Germinal center (tissue), 1 donor: ENCODE measurements at places on chromosomes 12 and 14.

- DNase-seq = no peak
Measured at GRCh38 chr12:90216815-90217214, 508.2 kb upstream of the ATP2B1 start.

DNA sequence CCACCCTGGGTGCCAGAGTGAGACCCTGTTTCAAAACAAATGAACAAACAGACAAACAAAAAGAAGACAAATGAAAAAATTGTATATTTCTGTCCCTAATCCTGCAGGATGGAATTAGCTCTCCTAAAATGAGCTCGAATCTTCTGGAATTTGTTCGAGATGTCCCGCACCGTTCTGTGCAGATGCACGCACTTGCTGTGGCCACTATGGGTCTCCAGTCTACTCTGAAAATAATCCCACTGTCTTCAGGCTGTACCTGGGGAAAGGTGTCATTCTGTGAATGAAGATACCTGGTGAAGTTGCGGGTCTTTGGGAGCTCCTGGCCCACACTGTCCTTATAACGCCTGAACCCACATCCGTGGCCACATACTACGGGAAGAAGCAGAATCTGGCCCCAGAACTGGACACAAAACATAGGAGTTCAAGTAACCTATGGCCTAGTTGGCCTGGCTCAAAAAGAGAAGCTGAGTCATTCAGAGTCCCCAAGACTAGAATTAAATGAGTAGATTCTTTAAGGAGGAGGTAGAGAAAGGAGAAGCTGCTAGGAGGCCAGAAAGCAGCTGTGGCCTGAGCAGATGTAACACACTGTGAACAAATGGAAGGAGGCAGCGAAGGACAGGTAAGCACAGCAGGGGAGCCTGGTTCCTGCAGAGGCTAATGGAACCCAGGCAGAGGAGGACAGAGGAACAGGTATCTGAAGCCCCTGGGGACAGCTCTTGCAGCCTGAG lies 108.6 kb downstream of the FOXN3 start:
- peak; percentile 41 for DNase-seq

- DNase-seq = no peak
Measured at GRCh38 chr12:48388938-48389337, 38.2 kb upstream of the ZNF641 start.

GRCh38 chr12:131142891-131143657 lies 189.4 kb downstream of the ADGRD1 start:
- DNase-seq = no peak

DNA sequence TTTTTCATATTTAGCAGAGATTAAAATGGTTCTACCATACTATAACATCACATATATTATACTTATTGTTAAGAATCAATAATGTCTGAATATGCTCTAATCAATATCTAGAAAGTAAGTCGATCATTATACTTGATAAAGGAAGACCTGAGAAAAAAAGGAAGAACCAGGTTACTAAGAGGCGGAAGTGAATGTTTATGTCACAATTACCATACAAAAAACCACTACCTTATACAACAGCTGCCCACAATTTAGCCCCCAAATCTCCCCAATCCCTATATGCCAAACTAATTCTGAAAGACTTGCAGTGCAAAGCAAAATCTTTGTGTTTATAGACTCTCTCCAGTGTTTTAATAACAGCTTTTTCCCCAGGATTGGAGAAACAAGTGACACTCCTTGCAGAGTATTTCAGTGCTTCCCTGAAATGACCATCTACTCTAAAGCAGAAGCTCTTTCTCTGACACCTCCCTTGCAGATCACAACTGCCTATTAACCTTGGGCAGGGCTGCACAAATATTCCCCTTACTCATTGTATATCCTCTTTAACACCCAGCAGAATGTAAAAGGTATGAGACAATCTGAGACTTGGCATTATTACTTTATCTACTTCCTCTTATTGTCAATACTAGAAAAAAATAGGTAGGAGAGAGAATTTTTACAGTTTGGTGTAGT lies 12.7 kb upstream of the SLC2A3 start:
- DNase-seq = no peak

GRCh38 chr12:43992856-43993255 lies 157.0 kb downstream of the TMEM117 start:
- no peak for DNase-seq

GRCh38 chr12:81758421-81759189 lies 545 bp downstream of the PPFIA2 start:
- DNase-seq = no peak

DNA sequence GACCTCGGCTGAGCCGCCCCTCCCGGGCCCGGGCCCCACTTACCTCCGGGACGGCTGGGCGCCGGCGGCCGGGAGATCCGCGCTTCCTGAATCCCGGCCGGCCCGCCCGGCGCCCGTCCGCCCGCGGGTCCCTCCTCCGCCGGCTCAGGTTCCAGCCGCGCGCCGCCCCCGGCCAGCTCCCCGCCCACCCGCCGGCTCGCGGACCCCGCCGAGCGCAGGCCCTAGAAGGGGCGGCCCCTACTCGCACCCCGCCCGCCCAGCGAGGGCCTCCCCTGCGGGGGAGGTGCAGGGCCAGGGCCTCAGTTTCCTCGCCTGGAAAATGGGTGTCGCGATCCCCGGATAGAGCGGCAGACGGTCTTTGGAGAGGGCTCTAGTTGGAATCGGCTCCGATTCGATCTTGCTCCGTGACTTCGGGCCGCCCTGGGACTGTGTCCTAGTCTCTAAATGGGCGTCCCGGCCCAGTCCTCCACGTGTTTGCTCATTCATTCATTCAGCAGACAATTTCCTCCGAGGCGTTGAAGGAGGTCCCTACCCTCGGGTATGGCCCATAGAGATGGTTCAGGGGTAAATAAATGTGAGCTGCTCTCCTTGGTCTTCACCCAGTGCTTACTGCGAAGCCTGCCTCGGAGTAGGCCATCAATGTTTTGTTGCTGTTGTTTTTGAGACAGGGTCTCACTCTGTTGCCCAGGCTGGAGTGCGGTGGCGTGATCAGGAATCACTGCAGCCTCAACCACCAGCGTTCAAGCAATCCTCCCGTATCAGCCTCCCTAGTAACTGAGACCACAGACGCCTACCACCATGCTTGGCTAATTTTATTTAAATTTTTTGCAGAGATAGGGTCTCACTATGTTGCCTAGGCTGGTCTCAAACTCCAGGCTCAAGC lies at the start of gene TRPV4:
TRPV4 (minus strand) TSS at position 92 of the 883 bp plus-strand sequence. CDS start 18,602 bp downstream, outside the sequence.
- no peak for DNase-seq

DNA sequence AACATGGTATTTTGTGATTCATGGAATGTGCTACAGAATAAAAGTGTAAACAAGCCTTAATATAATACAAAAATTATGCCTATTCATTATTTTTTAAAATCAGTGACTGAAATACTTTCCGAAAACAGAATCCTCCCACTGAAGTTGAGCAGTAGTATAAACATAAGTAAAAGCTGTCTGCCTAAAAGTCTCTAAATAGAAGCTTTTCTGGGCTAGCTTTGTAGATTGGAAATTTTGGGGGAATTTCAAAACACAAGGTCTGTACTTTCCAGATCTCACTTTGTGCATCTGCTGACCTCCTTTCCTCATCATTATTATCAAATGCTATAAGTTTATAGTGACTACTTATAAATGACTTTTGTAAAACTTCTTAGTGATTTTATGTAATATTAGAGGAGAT lies 80.4 kb upstream of the TRHDE start:
- DNase-seq = no peak

DNA sequence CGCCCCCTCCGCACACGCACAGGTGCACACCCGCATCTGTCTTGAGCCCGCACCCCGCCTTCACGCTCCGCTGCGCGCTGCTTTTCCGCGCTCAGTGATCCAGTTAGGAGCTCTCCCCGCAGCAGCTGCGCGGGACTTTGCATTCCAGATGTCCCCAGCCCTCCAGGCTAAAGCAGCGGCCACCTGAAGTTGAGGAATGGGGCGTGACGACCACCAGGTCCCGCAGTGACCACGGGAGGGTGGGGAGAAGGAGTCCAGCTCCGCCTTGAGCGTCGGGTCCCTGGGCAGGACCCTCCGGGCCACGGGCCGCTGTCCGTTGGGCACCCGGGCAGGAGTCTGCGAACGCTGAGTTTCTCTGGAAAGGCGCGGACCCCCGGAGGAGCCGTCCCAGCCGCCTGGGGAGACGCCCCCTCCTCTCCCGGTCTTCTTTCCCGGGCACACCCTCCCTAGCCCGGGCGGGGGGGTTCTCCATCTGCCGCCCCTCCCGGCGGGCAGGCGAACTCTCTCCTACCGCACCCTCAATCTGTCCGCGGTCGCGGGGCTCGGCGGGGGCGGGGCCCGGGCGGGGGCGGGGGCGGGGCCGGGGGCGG lies 334 bp upstream of the TMEM132C start:
- no peak for DNase-seq

DNA sequence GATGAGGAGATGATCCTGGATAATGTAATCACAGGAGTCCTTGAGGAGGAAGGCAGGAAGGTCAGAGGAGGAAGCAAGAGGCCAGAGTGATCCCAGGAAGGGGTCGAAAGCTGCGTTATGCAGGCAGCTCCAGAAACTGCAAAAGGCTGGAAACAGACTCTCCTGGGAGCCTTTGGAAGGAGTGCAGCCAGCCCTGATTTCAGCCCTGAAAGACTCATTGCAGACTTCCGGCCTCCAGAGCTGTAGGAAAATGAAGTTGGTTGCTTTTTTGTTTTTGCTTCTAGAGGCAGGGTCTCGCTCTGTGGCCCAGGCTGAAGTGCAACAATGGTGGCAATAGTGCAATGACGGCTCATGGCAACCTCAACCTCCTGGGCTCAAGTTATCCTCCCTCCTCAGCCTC lies 44.6 kb upstream of the FZD10 start:
- DNase-seq = no peak

- DNase-seq = no peak
Measured at GRCh38 chr14:100865682-100866591, 37.6 kb downstream of the RTL1 start.

DNA sequence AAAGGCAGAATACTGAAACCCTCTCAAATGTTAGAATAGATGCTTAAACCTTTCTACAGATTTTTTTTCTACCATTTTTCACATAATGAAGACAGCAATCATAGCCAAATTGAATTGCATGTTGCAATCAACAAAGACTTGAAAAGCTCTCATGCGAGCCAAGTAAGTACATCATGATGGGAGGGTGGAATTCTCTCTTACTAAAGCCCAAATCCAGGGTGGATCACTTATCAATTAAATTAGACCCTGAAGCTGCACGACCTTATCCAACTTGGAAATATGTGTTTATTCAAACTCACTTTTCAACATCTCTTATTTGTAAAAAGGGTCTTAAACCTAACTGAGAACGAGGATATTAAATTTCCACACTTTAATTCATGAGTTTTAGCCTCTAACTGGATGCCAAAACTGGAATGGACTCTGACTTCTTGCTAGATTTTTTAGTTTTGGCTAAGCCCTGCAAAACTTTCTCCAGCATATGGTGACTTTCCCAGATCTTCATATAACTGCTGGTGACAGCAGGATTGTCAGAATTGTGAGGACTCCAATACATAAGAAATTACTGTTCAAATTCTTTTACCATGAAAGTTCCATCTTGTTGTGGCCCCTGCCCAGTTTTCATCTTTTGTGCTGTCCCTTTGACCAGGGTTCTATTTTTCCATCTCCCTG lies 53.6 kb downstream of the HECTD4 start:
- DNase-seq = no peak

- no peak for DNase-seq
Measured at GRCh38 chr12:108649669-108650068, 16.0 kb upstream of the SELPLG start.

DNA sequence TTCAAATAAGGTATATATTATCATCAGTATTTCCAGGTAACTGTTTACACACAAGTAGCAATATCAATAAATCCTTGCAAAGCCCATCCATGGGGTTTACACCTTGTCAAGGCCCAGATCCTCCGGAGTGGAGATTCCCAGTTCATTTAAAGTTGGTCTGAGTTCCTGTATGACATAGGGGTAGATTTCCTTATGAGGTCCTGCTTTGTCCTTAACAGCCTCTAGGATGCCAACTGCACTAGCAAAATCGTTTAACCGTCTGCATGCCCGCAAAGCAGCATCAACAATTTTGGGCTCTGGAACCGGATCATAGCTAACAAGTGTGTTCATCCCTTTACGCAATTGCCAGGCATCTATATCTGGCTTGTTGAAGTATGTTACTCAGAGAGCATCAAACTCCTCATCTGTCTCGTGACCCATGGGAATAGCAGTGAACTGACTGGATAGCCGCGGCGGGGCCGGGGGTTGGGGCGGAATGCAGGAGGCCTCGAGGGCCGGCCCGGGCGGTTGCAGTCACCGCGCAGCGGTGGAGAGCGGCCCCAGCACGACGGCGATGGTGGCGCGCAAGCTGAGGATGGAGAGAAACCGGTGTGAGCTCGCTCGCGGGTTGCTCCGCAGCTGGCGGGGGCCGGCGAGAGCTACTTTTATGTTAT lies 30.6 kb upstream of the FBXO34 start:
- DNase-seq = no peak

- DNase-seq = no peak
Measured at GRCh38 chr14:43896044-43896443, 611.0 kb downstream of the FSCB start.

GRCh38 chr12:93536111-93536765 lies 36.2 kb upstream of the SOCS2 start:
- no peak for DNase-seq

DNA sequence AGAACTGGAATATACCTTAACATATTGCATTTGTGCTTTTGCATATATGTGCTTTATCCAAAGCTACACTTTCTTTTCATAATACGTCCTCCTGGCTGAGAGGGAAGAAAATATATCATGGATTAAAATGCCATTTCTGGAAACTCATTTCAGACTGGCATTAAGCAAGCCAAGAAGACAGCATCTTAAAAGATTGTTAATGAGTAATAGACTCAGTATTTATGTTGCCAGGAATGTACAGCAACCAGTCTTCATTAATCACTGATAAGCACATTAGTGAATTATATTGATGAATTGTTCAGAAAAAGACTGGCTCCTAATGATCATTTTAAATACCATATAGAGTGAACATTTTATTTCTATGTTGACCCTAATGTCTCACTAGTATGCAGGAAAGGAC lies 134.9 kb upstream of the IFNG-AS1 start:
- no peak for DNase-seq

DNA sequence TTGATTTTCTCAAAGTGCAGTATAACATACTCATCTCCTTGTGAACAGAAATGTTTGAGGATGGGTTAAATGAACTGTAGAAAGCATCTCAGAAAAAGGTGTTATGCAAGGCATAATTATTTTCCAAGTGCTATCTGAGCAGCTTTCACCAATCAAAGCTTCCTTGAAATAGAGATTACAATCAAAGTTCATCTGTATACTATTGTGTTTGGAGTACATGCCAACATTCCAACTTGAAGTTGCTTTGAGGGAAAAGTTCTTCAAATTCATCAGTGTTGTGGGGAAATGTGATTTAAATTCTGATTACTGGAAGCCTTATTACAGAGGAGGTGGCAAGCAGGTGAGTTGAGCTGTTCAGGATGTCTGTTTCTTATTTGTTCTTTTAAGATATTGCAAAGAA lies 68.2 kb downstream of the TMTC2 start:
- no peak for DNase-seq
